Right renal pelvis (tissue), 4 donors: ENCODE measurements at places on chromosomes 5 and 9.

- no peak for DNase-seq
These were observed 1.4 kb downstream of the ODF2 start for GRCh38 chr9:128457207-128457606.

GRCh38 chr9:93300175-93300572, 116.2 kb downstream of the WNK2 start:
- DNase-seq, result no peak

DNA sequence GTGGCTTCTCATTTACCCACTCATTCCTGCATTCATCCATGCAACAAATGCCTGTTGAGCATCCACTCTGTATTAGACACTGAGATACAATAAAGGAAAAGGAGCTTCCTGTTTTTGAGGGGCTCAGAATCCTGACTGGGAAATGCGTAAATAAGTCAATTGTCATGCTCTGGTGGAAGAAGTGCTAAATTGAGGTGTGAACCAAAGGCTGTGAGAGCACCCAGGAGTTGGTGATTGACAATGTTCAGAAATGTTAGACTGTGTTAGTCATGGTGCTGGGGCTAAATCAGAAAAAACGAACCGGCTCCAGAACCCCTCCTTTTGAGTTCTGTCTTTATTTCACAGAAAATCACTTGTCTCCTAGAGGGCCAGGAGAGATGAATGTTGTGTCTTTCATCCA, 558.6 kb upstream of the SGCD start:
- DNase-seq, result no peak

GRCh38 chr9:130513078-130513477, 66.3 kb upstream of the FUBP3 start:
- no peak for DNase-seq

GRCh38 chr9:30075451-30076199, 2308.8 kb upstream of the ACO1 start:
- no peak for DNase-seq

- DNase-seq, result no peak
These were observed 184.0 kb downstream of the PBX3 start for GRCh38 chr9:125931211-125931610.

DNA sequence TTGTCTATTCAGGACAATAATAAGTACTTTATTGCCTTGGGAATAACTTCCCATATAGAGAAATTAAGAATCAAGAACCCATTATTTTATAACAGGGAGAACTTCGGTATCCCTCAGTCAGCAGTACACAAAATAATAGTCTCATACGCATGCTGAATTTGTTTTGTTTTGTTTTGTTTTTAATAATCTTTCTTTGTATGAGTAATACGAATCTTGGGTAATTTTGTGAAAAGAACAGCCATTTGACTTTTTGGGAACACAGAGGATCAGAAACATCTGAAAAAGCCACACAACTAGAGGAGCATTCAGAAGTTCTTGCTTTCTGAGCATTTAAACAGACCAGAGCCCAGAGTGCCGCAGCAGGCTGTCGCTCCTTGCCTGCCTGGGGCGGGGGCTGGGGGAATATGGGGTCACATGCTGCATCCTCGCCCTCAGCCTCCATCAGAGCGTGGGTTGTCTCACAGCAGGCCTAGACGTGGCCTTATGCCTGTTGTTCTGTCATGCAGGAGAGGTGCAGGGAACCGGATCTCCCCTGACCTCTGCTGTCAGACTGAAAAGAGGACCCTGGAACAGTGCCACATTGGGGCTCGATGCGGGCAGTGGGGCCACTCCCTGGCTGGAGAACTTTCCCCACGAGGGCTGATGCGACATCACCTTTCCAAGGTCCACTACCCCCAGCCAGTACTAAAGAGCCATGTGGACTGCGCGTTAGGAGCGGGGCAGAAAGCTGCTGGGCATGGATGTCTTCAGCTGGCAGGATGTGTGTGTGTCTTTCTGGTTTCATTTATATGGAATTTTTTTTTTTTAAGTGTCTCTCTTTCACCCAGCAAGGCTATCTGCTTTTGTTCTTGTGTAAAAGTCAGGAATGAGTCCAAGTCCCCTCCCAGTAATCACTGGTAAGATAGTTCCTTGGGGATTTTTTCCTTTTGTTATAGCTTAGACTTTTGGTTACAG, 133.4 kb upstream of the OTULINL start:
- no peak for DNase-seq

GRCh38 chr5:106086352-106086751, 1584.4 kb downstream of the EFNA5 start:
- DNase-seq, result no peak

DNA sequence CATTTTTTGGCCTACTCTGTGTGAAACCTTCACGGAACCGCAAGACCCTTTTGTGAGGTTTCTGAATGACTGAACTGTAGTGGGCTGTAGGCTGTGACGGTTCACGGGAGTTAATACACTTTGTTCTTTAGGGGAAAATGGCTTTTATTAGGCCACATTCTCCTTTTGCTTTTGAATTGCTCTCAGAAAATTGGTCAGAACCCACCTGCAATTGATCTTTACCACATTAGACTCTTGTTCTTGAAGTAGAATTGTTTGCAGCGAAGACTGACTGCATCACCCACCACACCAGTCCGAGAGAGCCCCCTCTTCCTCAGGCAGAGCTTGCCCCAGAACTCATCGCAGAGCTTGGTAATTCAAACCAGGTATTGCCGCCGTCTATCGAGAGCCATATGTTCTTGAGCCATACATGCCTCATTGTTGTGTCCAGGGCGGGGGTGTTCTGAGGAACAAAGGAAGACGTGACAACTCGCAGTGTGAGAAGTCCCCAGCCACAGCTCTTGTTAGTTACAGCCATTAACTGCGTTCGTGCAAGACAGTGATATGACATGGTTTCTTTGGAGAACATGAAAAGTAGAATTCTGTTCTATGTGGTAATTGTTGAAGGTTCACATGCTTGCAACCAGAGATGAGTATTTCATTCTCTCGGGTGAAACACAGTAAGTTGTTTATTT, 166.4 kb upstream of the OTULINL start:
- DNase-seq, result no peak

DNA sequence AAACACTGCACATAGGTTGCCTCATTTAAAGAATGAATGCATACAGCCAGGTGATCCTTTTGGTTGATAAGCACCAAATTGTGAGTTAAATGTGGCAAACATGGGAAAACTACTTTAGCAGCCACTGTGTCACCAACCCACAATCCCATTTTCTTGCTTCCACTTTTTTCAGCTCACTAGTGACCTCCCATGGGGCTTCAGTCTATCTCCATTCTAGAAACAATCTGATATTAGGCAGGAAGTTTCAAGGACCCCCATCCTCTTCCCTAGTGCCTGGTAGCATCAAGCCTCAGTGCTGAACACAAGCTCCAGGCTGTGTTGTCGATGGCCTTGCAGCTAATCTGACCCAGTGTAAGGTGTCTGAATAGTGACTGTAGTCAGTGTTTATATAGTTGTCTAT, 66.2 kb downstream of the PLPPR1 start:
- no peak for DNase-seq

DNA sequence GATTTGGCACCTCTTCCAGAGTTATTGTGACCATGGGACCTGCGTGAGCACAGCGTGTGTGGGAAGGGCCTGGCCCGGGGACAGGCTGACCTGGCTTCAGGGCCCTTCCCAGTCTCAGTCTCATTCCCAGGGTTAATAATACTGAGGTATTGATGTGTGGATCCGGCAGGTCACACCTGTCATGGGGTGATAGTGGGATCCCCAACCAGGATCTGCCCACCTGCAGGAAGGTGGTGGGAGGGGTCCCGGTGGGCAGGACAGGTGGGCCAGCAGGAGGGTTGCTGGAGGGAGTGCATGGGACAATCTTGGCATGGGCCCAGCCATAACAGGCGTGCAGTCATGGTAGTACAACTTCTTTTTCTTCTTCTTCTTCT, 55.4 kb downstream of the COL15A1 start:
- no peak for DNase-seq

DNA sequence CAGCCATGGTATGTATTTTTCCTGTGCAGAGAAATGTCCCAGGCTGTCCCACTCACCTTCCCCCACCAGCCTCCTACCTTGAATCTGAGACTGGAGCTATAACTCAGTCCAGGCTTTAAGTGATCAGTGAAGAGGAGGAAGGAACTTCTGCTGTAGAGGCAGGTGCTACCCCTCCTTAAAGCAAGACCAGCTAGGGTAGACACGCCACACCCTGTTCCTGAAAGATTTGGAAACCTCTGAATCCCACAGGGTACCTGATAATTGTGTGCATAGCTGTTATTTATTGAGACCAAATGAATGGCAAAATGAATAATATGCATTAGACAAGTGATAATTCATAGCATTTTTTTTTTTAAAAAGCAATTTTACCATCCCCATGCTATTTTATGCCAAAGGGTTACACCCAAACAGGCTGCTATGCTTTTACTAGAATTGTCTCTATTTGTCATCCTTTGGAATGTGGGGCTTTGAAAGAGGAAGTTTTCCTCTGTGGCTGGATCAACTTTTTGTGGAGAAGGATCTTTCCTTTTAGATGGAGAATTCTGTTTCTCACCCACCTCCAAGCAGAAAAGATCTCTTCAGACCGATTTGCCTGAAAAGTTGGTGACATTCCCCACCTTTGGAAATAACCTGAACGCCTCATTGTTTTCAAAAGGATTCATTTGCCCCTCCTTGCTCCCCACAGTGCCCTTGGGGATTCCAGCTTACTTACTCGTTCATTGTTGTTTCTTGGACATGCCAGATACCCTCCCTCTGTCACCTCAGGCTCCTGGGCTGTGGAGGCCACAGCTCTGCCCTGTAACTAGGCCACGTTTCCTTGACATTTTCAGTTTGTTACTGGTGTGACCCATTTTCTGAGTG, 248.7 kb downstream of the NR3C1 start:
- DNase-seq, result no peak

DNA sequence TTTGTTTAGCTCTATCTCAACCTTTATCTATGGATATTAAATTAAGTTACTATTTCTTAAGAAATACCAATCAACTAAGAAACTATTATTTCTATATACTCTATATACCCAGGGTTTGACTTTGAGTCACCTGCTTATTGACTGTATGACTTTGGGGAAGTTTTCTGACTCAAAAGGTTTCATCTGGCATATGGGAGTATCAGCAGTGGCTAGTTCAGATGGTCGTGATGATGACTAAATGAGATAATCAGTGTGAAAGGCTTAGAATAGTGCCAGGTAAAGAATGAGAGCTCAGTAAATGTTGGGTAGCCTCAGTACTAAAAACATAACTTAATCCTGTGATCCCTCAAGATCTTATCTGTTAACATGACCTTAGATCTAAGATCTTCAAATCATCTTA, 179.7 kb upstream of the ISL1 start:
- no peak for DNase-seq

DNA sequence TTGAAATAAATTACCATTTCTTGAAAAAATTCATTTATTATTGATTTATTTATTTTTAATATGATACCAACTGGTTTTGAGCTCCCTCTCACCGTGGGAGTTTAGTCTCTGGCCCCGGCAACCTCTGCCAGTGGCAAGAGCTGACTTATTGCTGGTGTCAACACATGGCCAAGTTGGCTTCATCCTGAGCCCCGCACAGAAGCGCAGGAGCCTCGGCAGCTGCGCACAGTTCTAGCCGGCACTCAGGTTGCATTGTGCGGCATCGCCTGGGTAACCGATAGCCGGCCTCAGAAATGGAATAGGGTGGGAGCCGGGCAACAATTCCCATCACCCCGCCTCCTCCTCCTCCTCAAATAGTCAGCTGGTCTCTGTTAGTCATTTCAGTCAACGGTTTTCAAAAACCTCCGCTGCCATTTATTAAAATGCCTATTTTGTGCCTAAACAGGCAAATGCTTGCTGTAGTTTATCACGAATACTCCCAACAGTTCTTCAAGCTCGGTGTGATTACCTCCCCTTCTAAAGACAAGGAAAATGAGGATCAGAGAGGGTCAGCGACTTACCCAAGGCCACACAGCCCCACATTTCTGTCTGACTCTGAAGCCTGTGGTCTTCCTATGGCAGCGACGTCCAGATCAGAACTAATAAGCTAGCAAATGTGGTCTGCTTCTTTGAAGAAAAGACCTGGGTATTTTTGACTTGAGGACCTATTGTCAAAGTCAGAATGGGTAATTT, 15.7 kb upstream of the MSX2 start:
- DNase-seq, result no peak

DNA sequence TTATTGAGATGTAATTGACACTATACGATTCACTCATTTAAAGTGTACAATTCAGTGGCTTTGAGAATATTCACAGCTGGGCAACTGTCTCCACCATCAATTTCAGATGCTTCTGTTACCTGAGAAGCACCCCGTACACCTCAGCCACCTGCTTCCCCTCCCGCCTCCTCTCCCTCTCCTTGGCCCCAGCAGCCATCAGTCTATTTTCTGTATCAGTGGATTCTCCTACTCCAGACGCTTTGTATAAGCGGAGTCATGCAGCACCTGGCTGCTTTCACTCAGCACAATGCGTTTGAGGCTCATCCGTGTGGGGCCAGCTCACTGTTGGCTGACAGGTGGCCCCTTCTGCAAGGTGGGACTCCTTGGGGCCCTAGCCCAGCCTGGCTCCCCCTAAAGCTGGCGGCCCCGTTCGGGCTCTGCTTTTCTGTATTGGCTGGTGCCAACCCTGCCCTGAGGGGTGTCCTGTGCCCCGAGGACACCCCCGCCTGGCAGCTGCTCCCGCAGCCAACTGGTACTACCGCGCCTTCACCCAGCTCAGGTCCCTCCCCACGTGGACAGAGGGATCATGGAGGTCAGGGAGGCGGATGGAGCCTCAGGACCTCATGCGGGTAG, 124.4 kb upstream of the COL5A1 start:
- DNase-seq, result no peak

DNA sequence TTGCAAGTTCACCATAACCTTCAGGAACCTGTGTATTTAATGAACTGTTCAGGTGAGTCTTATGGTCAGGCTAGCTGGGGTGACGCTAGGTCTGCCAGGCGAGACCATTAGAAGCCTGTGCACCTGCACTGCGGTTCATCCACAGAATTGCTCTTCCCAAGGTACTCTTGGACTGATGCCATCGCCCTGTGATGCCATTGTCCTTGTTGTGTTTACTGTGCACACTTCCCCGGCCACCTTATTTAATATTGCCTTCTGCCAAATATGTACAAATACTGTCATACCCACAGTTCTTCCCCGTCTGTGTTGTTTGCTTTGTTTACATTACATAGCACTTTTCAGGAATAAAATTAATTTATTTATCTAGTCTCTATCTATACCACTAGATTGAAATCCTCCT, 66.3 kb downstream of the RCL1 start:
- DNase-seq, result no peak

DNA sequence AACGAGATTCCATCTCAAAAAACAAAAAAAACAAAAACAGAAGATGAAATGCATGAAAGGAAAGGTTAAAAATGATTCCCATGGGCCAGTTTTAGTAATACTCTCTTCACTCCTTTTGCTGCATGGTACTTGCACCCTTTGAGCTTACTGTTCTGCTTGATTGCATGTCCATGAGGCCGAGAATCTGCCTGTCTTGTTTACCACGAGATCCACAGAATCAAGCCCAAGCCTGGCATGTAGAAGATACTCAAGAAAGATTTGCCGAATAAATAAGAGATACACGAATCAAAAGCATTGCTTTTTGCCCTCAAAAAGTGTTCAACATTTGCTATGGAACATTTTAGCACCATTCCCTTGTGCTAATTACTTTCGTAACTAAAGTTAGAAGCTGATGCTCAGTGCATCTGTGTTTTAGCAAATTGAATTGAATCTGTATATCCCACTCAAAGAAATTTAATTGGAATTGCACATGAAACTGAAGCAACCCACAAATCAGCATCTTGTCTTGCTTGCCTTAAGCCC, 1.1 kb downstream of the FAXDC2 start:
- no peak for DNase-seq

- no peak for DNase-seq
These were observed 56.2 kb downstream of the CD180 start for GRCh38 chr5:67140413-67140812.
